Caki2 (cell line): ENCODE measurements at places on chromosomes 2 and 18. TPM values are rescaled to one million over a fixed set of nuclear protein-coding genes. Genes with fewer than 3 reads are reported as not detected.

Gene ZSWIM2
- not detected in 2 replicates for total RNA-seq

Gene SFTPB
- total RNA-seq, result not detected in 2 replicates

Gene FOXD4L1
- not detected in 2 replicates for total RNA-seq

Gene CASP10
- total RNA-seq, result 7.3 and 8.5 TPM in 2 replicates

Gene SKOR2
- total RNA-seq, result not detected in 2 replicates

Gene MBP
- total RNA-seq, result 12.8 and 14.7 TPM in 2 replicates

Gene CNDP1
- not detected in 2 replicates for total RNA-seq
